Activated T-cell treated with anti-CD3 and anti-CD28 coated beads, Interleukin-2, amount 50 U/mL, for 72 hours (primary cell): ENCODE measurements at places on chromosomes 11 and 22. TPM values are rescaled to one million over a fixed set of nuclear protein-coding genes. Genes with fewer than 3 reads are reported as not detected.

DNA sequence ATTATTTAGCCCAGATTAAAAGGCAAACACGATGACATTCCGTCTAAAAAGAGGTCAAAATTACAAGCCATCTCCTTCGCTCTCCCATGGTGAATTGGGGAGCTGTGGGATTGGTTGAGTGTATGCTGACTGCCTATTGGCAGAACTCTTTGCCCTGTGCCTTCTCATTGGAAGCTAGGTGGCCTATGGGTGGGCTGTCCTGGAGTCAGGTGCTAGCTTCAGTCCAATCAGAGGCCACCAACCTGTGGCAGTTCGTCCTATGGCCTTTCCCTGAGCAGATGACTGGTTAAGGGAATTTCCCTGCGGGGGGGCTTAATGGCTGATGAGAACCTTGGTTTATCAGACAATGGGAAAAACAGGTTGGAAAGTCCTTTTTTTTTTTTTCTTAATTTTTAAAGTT is 3.2 kb upstream of the MTMR3 start:
- no peak for DNase-seq

DNA sequence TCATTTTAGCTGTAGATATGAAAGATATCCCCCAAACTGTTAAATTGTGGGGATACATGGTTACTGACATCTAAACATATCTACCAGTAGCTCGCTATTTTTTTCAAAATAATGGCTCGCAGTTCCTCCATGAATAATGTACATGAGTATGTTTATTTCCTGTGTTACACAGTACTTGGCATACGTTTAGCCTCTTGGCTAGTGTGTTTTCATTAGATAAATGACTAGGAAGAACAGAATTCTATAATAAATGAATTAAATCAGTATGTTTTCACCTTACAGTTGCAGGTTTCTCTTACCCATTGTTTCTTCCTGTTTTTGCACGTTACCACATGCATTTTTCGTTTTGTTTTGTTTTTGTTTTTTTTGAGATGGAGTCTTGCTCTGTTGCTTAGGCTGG is 21.8 kb downstream of the RNF169 start:
- DNase-seq, result no peak

- no peak for DNase-seq
Observed at GRCh38 chr22:18028817-18029527, 4.6 kb upstream of the MICAL3 start.

- DNase-seq, result peak; percentile 20
Observed at GRCh38 chr22:43923191-43923590, 414 bp upstream of the PNPLA3 start.

DNA sequence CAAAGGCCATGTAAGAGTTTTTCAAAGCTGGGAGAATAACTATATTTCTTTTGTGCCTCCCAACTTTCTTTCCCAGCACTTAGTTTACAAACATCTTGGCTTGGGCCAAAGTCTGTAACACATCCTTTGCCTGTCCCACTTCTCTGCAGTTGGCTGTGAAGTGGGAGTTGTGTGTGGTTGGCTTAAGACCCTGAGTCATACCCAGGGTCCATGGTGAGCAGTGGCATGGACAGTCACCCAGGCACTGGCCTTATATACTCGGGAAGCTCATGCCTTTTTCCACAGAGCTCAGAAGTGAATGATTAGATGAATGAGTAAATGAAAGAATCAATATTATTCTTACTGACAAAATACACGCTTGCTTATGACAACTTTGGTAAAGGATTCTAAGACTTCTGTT is 231.4 kb downstream of the BLID start:
- DNase-seq, result no peak

GRCh38 chr11:115364896-115365295 is 139.3 kb downstream of the CADM1 start:
- no peak for DNase-seq

GRCh38 chr11:14384338-14384737 is 25.4 kb upstream of the RRAS2 start:
- no peak for DNase-seq

DNA sequence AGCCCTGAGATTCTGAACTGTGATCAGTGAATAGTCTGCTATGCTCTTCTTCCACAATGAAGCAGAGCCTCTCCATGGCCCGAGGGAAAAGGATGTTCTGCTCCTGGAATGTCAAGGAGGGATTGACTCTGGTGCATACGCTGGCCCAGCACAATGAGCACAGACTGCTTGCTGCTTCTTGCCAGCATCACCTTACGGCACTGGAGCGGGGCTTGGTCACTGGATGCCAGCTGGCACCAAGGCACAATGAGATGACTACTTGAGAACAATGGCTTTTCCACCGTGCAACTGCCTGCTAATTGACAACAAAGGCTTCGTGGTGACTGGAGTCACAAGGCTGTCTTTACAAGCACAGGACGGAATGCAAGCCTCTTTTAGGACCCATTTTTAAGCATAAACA is 139.2 kb downstream of the DSCAML1 start:
- no peak for DNase-seq

DNA sequence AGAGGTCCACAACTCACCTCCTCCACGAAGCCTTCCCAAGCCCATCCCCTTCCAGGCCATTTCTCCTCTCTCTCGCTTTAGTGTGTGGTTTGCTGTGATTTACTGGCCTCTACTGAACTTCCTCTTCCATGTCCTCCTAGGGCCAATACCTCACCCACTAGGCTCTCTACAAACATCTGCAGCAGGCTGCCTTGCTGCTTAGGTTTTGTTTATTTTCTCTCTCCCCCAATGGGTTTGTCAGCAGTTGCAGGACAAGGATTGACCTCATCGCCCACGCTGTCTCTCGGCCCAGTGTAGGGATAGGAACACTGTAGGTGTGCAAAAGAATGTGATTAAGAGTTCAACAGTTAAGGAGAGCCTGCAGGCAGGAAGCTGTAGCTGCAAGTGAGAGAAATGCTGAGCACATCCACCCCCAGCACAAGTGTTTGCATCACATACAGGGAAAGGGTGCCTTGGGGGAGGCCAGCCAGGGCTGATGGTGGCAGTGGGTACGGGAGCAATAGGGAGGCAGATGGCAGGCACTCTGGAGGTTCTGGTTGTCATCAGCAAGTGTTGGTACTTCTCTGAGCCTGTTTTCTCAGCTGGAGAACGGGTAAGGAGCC is 1.4 kb downstream of the PC start:
- no peak for DNase-seq

- DNase-seq, result no peak
Observed at GRCh38 chr22:49302150-49302460, 525.6 kb downstream of the BRD1 start.

DNA sequence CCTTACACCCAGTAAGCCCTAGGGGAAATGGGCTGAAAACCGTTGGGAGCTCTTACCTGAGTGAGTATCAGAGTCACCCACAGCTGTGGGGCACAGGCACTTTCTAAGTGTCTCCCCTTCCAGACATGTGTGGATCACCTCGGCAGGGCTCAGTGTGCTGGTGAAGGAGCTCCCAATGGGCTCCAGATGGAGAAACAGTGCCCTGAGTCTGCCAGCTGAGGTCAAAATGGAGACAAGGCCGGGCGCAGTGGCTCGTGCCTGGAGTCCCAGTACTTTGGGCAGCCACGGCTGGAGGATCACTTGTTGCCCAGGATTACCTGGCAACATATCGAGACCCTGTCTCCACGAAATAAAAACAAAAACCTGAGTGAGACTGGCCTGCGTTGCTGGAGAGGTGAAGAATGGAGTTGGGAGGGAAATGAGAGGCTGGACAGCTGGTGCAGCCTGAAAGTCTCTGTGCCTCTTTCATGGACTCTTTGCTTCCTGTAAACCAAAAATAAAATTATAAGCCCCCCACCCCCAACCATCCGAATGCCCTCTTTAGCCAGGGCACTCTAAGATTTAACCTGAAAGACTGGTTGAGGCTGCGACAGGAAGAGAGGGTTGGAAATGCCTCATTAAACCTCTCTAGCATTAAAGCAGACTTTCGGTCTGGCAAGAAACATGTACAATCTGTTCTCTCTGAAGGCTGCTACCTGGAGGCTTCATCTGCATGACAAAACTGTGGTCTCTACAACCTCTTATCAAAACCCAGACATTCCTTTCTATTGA is 111.8 kb downstream of the SNX19 start:
- DNase-seq, result no peak

DNA sequence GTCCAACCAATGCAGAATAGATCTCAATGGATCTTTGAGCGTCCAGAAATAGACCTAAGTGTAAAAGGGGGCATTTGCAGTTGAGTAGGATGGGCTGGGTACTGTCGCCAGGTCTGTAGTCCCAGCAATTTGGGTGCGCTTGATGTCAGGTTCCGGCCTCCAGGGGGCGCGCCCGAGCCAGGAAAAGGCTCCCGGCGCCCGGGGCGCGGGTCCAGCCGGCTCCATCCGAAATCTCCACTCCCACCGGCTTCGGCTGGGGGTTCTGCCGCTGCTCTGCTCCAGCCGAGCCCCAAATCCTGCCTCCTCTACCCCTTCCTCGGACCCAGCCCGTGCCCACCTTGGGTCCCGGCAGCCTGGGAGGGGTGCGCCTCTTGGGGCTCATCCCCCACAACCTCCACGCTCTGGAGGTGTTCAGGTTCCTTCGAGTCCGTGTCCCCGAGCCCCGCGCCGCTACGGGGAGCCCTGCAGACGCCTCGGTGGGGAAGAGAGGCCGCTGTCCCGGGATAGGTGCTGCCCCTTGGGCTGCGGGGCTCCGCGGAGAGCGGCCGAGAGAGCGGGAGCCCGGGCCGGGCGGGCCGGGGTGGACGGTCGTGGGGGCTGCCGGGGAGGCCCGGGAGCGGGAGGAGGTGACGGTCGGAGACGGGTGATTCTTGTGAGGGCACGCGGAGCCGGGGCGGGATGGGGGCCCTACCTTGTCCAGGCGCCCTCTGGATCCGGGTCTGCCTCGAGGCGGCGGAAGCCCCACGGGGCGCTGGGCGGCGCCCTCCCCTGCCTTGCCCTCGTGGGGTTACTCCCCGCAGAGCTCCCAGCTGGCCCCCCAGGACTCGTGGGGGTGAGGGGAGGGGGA is 13.0 kb upstream of the CYB5R3 start:
- peak; percentile 88 for DNase-seq

- no peak for DNase-seq
Observed at GRCh38 chr22:47121791-47122190, 359.3 kb downstream of the TBC1D22A start.

DNA sequence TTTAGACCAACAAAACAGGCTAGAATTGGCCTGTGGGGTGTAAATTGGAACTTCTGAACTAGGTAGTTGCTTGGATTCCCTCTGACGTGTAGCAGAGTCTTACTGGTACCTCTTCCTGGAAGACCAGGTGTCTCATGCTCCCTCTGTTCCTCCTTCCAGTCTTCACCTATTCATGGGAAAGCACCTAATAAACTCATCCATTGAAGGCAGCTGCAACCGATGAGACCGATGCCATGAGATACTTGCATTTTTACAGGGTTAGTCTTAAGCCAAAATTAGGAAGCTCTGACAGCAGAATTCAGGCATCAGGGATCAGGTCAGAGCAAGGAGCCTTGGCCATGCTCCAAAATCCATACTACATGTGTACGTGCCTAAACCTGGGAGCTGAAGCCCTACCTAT is 13.2 kb upstream of the HEPHL1 start:
- no peak for DNase-seq

GRCh38 chr11:79616392-79616851 is 175.6 kb upstream of the TENM4 start:
- no peak for DNase-seq

- no peak for DNase-seq
Observed at GRCh38 chr11:132639403-132639802, 892.9 kb downstream of the OPCML start.

GRCh38 chr11:128231845-128232410 is 355.4 kb downstream of the ETS1 start:
- no peak for DNase-seq

DNA sequence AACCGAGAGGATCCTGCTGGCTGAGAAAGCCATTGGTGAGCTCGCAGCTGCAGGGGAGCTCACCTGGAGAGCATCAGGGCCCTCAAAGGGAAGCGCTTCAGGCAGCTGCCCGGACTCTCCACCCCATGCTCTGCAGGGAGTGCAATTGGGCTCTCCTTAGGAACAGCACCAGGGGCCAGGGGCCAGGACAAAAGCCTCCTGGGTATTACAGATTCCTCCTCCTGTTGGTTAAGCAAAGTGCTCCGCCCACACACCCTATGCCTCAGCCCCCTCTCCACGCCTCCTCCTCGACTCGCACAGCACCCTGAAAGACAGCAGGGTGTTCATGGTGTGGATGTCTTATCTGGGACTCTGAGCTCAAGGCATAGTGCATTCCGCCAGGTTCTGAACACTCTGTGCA is 139.9 kb downstream of the SHANK2 start:
- DNase-seq, result no peak

DNA sequence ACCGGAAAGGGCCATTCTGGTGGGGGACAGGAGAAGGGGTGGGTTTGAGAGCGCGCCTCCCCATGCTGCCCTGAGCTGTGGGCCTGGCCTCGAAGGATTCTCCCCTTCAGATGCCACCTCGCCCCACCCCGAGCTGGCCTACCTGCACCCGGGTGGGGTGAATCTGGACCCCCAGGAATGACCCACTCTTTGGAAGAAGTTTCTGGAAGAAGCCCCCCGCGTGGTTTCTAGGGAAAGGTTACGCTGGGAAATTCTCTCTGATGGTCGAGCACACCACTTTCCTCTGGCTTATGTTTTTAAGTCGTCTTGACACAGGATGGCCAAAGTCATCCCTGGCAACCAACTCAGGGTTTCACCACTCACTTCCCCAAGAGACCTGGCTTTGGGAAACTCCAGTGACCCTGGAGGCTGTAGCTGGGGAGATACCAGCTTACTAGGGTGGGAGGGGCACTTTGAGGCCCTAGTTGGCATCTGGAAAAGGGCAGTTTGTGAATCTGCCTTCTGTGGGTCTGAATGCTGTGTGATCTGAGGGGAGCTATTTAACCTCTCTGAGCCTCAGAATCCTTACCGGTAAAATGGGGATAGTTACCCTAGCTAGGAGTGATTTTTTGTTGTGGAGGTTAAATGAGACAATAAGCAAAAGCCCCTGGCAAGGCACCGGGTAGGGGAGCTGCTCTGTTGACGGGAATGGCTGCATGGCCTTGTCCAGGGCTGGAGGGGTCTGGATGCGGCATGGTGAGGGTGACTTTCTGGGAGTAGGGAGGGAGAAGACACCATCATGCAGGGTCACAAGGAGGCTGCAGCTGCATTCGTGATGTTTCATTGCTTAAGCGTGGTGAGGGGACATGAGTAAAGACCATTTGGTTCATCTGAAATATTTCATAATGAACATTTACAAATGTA is 45.3 kb upstream of the ACCSL start:
- no peak for DNase-seq

DNA sequence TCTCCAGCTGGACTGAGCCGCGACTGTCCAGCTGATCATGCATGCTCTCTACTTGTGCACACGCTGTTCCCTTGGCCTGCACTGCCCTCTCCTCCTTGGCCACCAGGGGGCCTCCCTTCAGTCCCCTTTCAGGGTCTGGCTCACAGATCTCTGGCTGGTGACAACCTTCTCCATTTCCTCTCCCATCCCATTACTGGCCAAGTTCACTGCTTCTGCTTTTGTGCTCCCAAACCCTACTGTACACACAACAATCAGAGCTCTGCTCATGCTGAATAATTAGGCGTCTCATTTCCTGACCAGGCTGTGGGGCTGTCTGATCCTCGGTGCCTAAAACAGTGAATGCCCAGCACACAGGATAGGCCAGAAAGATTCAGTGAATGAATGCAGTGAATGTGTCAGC is 224.0 kb upstream of the NARS2 start:
- DNase-seq, result peak; percentile 47

CDON gene
- total RNA-seq, result 1.9 TPM

APOL5 gene
- total RNA-seq, result not detected

NAP1L4 gene
- total RNA-seq, result 421 TPM

CENPM gene
- total RNA-seq, result 66.1 TPM
